Kidney capillary endothelial cell (primary cell): ENCODE measurements at places on chromosomes 16 and 17.

DNA sequence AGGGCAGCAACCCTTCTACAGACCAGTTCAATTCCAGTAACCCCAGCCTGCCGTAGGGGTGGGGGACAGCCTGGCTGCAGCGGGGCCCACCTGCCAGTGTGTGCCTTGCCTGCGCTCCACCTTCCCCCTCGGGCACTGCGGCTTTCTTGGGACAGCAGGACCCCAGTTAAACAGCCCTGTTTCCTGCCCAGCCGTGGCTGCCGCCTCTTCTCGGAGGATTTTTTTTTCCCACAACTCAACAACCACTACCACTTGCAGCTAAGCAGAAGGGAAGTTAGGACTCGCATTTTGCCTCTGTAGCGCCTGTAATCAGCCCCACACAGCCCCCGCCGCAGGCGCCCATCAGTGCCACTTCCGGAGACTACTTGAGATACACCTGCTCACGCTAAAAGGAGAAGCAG, 76.1 kb downstream of the RAI1 start:
- no peak for DNase-seq

- DNase-seq = no peak
Measured at GRCh38 chr16:84479716-84480450, 24.6 kb downstream of the MEAK7 start.

DNA sequence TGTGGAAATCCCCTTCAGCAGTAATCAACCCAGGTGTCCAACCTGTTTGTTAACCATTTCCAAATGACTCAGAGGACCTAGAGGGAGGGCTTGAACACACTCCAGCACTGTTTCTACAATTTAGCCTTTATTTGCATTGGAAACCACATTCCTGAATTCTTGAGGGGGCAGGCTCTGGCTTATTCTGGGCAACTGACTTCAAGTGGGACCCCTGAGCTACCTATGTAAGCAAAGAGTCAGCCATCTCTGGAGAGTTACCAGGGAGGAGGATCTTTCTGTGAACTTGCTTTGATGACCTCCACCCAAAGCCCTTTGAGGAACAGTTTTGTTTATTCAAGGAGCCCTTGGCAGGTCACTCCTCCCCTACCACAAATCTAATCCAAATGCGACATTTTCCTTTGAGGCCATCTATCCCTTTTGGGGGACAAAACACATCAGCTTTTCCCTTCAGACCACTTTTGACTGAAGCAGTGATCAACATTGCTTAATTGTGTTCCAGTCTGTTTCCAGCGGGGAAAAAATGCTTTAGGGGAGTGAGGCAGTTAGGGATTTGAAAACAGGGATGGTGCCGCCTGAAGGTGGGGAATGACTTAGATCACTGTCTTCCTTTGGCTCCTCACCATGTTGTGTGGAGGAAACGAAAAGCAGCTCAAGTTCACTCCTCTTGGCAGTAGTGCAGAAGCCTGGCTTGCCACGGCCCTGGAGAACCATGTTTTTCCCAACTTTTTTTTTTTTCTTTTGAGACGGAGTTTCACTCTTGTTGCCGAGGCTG, 46.2 kb downstream of the TUBD1 start:
- DNase-seq = no peak

DNA sequence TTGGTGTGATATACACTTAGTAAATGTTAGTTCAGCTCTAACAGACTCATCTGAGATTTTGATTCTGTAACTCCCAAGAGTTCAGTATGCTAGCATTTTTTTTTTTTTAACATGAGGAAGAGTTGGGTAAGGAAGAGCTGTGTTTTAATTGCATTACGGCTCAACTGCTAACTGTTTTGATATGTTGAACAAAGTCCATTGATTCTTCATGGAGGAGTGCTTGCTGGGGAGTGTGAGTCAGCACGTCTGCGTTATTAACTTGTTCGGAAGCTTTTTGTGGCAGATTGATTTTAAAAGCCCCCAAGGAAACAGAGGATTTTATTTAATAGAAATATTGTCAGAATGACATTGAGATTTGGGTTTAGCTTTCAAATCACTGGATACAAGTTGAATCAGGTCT, 45.8 kb downstream of the PITPNC1 start:
- DNase-seq = no peak

- no peak for DNase-seq
Measured at GRCh38 chr17:7720125-7720524, 2.6 kb downstream of the DNAH2 start.

- no peak for DNase-seq
Measured at GRCh38 chr16:53757971-53758609, 54.1 kb downstream of the FTO start.

GRCh38 chr16:35862242-35862641, 2402.8 kb downstream of the TP53TG3F start:
- DNase-seq = no peak

GRCh38 chr16:15899538-15900100, 11.2 kb upstream of the CEP20 start:
- DNase-seq = no peak

GRCh38 chr17:46078675-46079074, 79.6 kb downstream of the STH start:
- DNase-seq = no peak

- no peak for DNase-seq
Measured at GRCh38 chr17:10127819-10128425, 70.5 kb downstream of the GAS7 start.

DNA sequence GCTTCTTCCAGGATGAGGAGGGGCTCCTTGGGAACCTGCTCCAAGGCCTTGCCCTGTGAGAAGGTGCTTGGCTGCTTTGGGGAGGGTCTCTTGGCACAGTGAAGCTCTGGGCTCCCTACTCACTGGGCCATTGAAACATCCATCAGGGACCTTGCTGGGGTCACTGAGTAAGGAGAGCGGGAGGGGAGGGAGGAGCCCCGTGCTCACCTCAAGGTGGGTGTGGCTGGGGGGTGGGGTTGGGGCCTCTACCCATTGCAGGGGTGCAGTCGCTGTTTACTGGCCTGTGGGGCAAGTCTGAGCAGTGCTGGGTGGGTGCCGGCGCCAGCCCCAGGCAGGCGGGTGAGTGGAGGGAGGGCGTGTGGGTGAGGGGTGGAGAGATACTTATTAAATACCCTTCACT, 9.9 kb downstream of the TNS4 start:
- no peak for DNase-seq

GRCh38 chr17:42783062-42783790, 2.8 kb downstream of the WNK4 start:
- DNase-seq = peak; percentile 81
